ENCODE measurements at places on chromosomes 11 and 22.

DNA sequence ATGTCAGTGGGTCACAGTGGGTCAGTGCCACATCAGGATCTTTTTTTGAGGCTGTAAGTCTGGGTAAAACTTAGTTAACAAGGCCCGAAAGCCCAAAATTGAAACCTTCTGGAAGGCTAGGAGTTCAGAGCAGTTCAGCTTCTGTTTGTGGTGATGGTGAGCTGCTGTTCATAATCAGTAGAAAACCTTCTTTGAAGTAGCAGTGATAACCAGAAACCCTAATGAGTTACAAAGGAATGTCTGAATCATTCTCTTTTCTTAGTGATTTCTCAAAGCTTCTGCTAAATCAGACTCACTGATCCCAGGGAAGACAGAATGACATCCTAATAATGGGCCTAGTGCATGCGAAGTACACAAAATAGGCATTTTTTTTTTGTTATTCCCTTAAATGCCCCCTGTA lies 124.7 kb downstream of the PARVA start:
- no peak for DNase-seq

- no peak for DNase-seq
These were observed 378.7 kb downstream of the NTM start for GRCh38 chr11:131749101-131749500.

GRCh38 chr11:61545341-61545740 lies 35.5 kb downstream of the SYT7 start:
- DNase-seq, result no peak

GRCh38 chr11:130814440-130815096 lies 101.7 kb downstream of the SNX19 start:
- no peak for DNase-seq

DNA sequence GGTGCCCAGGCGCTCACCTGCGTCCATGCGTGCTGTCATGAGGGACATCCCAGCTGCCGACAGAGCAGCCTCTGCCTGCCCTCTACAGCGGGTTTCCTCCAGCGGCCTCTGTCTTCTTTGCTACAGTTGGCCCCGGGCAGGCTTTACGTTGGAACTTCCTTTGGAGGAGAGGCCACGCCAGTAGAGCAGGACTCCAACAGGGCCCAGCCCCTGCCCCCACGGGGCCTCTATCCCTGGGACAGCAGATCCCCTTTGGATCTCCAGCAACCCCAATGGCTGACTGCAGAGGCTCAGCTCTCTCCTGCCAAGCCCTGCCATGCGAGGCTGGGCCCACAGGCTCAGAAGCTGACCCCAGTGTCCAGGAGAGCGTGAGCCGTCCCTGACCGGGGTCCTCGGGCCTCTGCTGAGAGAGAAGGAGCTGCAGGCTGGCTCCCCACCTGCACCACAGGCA lies 12.1 kb downstream of the TRPM5 start:
- DNase-seq, result no peak

- no peak for DNase-seq
These were observed 23.9 kb upstream of the CD44 start for GRCh38 chr11:35114906-35115687.

DNA sequence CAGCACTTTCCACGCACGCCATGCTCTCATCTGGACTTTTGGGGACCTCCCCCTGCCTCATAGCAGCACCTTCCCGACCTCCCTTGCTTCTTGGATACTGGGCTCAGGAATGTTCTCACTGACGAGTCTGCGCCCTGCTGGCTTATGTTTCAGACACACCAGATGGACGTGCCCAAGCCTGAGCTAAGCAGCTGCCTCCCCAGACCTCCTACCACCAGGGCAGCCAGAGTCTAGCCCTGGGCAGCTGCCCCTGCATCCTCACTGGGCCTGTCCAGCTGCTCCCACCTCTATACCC lies 13.2 kb upstream of the RGL4 start:
- no peak for DNase-seq

DNA sequence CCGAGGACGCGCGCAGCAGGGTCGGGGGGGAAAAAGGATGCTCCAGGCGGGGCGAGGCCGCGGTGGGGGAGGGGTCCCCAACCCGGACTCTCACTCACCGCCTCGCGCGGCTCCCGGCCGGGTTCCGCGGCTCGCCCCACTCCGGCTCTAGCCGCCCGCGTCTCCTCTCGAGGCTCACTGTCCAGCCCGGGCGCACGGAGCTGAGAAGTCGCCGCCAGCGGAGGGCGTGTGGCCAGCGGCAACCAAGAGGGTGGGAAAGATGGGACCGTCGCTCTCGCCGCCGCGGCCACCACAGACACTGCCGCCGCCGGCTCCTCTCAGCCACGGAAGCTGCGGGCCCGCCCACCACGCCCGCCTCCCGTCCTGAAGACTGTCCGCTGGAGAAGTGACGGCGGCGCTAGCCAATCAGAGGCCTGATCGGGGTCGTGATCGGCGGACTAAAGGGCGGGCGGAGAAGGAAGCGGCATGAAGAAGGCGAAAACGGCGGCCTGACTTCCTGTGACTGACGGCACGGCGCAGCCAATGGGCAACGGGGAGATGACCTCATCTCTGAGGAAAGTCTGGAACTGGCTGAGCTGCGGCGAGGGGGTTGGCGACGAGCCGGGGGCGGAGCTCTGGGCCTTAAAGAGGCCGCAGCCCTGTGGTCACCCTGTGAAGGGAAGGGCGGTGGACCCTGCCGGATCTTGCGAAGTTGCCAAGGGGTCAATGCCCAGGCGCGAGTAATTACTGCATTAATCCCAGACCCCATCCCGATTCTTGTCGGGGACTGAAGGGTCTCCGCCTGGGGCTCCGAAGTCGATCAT lies at the start of gene MRTFA:
TSS of gene MRTFA (minus strand) at position 340 of the 803 bp plus-strand sequence.
- DNase-seq, result peak; percentile 94
